ENCODE measurements at places on chromosomes 2 and 18.

GRCh38 chr18:75462178-75462832, 34.8 kb upstream of the SMIM21 start:
- no peak for DNase-seq

DNA sequence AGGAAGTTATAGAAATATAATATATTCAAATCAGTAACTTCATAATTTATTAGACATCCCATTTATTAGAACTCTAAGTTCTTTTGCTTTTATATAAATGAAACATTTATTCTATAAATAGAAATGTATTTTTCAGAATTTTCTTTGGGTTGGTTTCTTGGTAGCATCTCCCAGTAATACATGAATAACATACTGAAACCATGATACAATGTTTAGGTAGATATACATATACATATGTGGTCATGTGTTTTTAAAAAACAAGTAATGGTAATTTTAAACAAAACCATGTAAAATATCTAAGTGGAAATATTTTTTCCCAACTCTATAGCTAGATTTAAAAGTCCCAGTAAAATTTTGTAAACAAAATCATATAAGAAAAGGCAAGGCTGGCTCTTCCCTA, 36.9 kb downstream of the WIPF1 start:
- no peak for DNase-seq

DNA sequence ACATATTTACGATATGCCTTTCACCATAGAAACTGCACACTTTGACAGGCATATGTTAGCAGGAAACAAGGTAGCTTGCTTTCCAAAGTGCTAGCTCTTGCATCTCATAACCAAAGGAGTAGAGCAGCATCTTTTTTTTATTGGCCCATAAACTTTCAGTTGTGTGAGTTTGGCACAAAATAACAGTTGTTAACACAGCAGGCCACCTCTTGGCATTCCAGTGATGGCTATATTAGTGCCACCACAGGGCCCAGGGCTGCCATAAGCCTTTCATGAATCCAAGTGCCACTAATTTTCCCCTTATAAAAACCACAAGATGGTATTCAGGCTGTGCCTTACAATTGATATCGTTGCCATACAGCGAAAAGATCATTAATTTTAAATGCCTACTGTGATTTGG, 40.3 kb upstream of the KLF7 start:
- no peak for DNase-seq

DNA sequence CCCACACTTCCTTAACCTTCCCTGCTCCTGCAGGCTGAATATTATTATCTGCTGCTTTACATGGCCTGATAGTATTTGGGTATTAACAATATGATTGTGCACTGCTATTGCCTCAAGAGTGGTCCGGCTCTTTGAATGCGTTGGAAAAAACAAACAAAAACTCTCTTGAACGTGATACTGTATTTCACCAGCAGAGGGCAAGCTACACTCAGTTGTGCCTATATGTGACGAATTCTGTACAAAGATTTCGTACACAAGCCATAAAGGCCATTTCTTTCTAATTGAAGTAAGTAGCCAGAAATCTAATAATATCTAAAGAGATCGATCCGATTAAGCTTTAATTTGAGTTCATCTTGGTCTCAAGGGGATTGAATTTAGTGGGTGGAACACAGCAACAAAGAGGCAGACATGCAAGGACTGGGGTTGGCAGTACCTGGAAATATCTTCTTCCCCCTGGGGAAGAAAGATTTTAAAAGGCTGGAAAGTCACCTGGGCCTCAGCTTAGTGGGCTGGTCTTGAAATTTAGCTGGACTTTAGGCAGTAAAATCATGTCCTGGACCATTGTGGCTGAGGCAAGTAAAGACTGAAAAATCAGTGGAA, 49.3 kb upstream of the RAB6D start:
- DNase-seq: no peak

- no peak for DNase-seq
Measured at GRCh38 chr2:120770176-120770575, 34.5 kb downstream of the GLI2 start.

DNA sequence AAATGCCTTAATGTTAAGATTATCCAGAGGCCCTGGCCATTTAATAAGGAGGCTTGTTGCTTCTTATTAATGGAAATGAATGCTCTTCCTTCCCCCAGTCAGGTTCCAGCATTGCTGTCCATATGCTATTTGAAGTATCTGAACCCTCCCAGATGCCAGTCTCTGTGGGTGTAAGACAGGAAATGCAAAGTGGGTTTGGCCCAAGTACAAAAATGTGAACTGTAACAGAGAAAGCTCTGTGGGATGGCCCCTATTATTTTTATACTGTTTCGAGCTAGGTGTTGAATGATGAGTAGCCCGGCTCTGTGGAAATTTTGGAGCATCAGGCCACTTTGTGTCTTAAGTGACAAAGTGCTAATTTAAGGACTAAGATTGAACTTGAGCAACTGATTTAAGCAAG, 141.0 kb downstream of the UXS1 start:
- no peak for DNase-seq

GRCh38 chr18:79614211-79614955, 65.2 kb upstream of the CTDP1 start:
- DNase-seq: no peak

GRCh38 chr18:32326450-32327308, 136.8 kb downstream of the MEP1B start:
- no peak for DNase-seq

Measured in stimulated activated CD4-positive, alpha-beta T cell treated with anti-CD3 and anti-CD28 coated beads, Interleukin-1b, Interleukin-23, amount 100 ng/mL, for 24 hours (primary cell).